ENCODE measurements at places on chromosomes 2 and 18.

- peak; percentile 45 for DNase-seq
Observed at GRCh38 chr2:188551671-188552070, 260.0 kb downstream of the GULP1 start.

DNA sequence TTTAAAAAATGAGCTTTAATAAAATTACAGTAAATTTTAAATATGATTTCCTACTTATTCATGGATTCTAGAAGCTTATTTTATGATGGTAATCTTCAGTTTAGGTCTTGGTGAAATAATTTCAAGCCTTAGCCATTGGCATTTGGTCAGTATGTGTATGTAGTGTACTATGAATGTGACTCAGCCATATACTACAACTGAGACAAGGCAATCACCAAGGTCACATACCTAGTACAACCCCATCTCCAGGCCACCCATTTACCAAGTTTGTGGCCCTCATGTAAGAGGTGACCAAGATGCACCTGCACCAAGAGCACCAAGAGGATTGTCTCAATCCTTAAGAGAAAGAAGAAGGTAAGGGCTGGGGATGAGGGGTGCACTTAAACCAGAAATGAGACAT is 54.8 kb upstream of the FRZB start:
- DNase-seq = no peak

DNA sequence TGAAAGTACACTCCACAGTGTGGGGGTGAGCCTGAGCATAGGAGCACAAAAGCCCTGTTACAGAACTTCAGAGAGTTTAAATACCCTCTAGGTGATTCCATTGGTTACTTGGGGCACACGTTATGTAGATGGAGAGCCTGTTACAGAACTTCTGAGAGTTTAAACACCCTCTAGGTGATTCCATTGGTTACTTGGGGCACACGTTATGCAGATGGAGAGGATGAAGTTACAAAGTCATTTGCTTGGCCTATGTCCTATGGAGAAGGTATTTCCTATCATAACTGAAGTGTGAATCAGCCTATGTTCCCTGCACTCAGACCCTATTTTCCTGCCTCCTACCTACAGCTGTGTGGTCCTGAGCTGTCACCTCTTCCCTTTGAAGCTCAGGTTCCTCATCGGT is 3.8 kb upstream of the CAPN10 start:
- DNase-seq = no peak

GRCh38 chr2:221530653-221531037 is 41.5 kb downstream of the EPHA4 start:
- DNase-seq = no peak

- DNase-seq = peak; percentile 77
Observed at GRCh38 chr2:30447149-30448045, at the start of gene LCLAT1. Gene LCLAT1, plus strand, starts transcription at chr2:30447246. Its CDS starts 78,345 bp downstream, at chr2:30525591.

GRCh38 chr2:74777161-74777900 is 56.6 kb upstream of the HK2 start:
- no peak for DNase-seq

DNA sequence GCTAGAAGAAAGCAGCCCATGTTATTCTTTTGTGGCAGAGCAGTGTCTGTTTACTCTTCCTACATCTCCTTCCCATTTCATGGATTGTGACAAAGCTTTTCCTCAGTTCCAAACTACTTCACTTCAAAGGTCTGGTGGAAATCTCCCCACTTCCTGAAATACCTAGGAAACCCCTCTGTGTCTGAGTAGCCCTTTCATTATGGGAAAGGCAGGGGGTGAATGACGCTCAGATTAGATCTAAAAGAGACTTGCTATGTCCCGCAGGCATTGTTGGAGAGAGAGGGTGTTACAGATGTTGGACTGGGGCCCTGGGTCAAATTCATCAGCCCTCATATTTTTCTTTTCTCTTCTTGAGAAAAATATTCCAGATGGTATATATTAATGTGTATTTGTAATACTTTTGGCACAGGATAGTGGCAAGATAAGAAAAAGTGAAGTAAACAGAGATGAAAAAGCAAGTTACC is 675.0 kb downstream of the IRS1 start:
- peak; percentile 79 for DNase-seq

DNA sequence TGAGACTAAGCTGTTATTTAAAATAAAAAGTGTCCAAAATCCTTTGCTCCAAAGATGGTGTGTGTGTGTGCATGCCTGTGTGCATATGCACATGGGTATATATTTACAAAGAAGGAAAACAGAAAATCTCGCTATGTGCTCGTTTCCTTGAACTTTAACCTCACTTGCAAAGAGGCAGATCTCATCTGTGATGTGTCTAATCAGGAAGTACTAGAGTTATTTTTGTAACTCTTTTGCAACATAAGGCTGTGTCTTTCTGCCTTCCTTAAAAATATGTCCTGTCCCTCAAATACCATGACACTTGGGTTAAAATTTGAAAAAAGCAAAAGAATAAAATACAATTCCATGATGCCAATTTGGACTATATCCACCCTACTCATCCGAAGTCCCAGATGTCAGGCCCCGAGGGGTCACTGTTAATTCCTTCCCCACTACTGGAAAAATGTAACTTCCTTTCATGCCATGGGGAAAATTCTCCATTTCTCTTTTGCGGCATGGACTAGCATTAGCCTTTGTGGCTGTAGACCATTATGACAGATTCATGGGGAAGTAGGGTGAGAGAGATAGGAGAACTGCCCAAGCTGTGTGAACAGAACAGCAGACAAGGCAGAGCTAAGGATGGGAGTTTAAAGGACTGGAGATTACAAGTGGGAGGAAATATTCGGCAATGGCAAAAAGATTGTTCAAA is 191.3 kb downstream of the MYO1B start:
- DNase-seq = no peak

DNA sequence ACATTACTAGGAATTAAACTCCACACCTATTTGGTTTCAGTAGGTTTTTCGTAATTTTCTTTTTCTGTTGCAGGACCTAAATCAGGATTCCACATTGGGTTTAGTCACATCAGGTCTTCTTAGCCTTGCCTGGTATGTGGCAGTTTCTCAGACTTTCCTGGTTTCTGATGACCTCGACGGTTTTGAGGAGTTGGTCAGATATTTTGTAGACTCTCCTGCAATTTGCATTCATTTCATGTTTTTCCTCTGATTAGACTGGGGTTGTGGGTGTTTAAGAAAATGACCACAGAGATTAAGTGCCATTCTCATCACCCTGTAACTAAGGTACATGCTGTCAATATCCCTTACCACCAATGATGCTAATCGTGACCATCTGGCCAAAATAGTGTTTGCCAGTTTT is 97.3 kb upstream of the ST6GAL2 start:
- no peak for DNase-seq

- DNase-seq = peak; percentile 33
Observed at GRCh38 chr2:8761529-8762164, 75.8 kb downstream of the KIDINS220 start.

GRCh38 chr2:186780701-186781316 is 68.2 kb downstream of the ZSWIM2 start:
- peak; percentile 37 for DNase-seq

GRCh38 chr2:63257473-63257872 is 206.8 kb downstream of the OTX1 start:
- no peak for DNase-seq

GRCh38 chr2:65388051-65388531 is 44.3 kb downstream of the SPRED2 start:
- no peak for DNase-seq

- DNase-seq = peak; percentile 63
Observed at GRCh38 chr2:216006164-216006663, 7.1 kb downstream of the MREG start.

DNA sequence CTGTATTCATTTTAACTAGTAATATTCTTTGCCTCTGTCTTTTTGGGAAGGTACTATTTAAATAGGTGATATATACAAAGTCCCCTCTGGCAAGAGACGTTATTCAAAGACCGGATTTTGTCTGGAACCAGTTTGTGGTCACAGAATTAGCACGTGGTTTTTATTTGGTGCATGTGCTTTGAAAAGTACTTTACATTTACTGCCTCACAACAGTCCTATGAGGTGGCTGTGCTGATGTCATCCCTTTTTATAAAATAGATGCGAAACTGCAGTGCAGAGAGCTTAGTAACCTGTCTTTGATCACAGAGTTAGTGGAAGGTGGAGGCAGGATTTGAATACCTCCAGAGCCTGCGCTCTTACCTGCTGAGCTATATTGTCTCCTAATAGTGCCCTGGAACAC is 4.0 kb downstream of the LPIN1 start:
- DNase-seq = no peak

DNA sequence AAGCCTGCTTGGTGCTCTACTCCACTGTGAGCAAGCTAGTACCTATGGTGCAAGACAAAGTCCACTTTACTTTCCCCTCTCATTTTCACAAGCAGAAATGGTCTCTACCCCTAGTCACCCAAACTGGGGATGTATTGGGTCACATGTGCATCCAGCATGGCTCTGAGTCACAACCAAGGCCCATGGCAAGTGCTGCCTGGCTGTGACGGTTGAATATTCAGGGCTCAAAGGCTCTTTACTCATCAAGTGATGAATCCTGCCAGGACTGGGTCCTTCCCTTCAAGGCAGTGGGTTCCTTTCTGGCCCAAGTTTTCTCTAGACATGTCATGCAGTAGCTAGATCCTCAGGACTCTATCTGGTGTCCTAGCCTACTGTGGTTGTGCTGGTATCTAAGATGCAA is 311.5 kb downstream of the DLGAP1 start:
- DNase-seq = no peak

DNA sequence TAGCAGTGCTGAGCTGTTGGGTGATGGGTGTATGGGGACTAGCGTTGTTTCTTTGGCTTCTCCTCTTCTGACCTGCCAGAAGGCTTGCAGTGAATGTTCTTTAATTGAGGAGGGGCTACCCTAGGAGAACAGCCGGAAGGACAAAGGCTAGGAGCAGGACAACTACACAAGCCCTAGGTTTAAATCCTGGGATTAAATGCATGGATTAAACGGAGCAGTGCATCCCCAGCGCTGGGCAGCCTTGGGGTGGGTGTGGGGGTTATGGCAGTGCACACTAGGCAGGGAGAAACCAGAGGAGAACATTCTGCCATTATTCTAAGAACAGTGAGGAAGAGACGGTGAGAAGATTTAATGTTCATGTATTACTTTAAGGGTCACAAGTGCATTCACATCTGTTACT is 86.4 kb upstream of the MCFD2 start:
- no peak for DNase-seq

DNA sequence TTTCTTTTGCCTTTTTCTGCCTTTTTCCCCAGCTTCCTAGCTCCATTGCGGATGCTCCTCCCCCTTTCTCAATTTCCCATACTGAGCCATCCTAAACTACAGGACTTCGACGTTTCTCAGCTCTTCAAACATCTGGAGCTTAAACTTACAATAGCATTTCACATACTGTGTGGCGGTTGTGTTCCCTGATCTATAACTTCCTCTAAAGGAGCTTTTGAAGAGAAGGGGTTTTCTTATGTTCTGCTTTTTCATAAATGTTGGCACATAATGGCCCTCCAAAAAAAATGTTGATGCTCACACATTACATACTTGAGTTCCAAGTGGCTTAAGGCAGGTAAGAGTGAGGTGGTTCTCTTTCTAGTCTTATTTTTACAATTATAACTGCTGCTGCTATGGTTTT is 87.4 kb downstream of the RNF144A start:
- DNase-seq = no peak

DNA sequence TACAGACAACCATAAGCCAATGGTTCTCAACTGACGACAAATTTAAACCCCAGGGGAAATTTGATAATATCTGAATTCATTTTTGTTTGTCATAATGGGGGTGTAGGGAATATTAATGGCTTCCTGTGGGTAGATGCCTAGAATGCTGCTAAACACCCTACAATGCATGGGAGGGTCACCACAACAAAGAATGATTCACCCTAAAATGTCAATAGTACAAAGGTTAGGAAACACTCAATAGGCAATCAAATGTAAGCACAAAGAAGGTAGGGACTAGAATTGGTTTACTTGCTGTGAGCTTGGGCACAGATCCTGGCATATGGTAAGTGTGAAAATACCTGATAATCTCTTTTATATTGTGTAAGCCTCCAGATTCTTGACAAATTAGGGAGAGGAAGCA is 20.1 kb upstream of the FANCL start:
- DNase-seq = no peak

GRCh38 chr2:186256540-186256939 is 229.5 kb upstream of the ZC3H15 start:
- DNase-seq = peak; percentile 39

DNA sequence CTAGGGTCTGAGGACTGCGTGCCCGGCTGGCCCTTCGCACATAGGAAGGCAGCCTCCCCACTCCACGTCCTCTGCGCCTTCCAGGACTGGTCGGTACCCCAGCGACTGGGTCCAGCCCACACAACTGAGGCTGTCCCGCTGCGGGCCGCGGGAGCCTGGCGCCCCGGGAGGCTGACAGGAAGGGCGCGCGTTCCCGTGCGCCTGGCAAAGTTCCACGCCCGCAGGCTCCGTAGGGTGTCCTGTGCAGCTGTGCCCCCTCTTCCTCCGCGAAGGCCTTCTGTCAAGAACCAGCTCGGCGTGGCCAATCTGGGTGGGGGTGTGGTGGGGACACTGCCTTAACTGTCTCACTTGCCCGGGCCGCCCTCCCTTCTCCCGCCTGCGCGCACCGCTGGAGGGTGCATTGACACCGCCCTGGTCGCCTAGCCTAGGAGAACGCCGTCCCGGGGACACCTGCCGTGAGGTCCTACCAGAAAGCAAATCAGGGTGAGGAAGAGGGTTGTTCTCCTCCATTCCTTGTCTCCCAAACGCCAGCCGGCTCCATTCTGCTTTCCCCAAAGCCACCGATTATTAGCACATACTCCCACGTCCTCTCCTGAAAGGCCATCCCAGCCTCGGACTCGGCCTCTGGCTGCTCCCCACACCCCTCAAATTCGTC is 618 bp upstream of the LYPD1 start:
- DNase-seq = no peak

- peak; percentile 83 for DNase-seq
Observed at GRCh38 chr2:222708274-222708710, 36.8 kb downstream of the MOGAT1 start.

- DNase-seq = no peak
Observed at GRCh38 chr2:197786010-197786877, 1.1 kb upstream of the BOLL start.

DNA sequence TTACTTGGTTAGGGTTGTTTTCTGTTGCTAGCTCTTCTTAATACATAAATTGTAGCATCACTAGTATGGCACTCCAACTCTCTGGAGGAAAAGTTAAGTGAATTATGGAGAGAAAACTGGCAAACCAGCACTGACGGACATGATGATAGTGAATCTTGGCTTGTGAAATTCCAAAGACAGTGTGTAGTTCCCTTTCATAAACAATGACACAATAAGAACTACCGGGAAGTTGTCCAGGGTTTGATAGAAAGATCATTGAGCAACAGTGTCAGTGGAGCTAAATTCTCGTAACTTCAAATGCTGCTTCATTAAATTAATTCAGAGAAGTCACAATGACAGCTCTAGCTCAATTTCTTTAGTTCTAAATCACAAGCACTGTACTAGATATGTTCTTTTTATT is 66.5 kb downstream of the RIT2 start:
- DNase-seq = peak; percentile 94

- no peak for DNase-seq
Observed at GRCh38 chr2:216493334-216493685, 5.3 kb upstream of the RPL37A start.

DNA sequence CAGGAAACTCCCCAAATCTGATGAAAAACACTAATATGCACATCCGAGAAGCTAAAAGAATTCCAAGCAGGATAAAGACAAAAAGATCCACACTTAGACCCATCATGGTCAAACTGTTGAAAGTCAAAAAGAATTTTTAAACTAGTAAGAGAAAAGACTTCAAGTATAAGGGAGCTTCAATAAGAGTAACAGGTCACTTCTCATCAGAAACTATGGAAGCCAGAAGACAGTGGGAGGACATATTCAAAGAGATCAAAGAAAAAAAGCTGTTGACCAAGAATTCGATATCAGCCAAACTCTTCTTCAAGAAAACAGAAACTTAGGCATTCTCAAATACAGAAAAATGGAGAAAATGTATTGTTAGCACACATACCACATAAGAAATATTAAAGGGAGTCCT is 50.4 kb downstream of the ZC3H8 start:
- peak; percentile 6 for DNase-seq
